Bronchial smooth muscle cell (primary cell): ENCODE measurements at places on chromosomes 6 and 20. TPM values are rescaled to one million over a fixed set of nuclear protein-coding genes. Genes with fewer than 3 reads are reported as not detected.

The RANBP9 gene
- total RNA-seq = 29.2 and 32.8 TPM in 2 replicates

The TRIM31 gene
- not detected in 2 replicates for total RNA-seq

The C6orf120 gene
- total RNA-seq = 35.8 and 36.4 TPM in 2 replicates

The HLA-G gene
- total RNA-seq = 0.16 and 0.17 TPM in 2 replicates

The SLC17A3 gene
- not detected in 2 replicates for total RNA-seq

The MEA1 gene
- 65.2 and 72.3 TPM in 2 replicates for total RNA-seq

The LINC00237 gene
- not detected in 2 replicates for total RNA-seq

The SIRPB2 gene
- not detected in 2 replicates for total RNA-seq

The DPPA5 gene
- not detected in 2 replicates for total RNA-seq
